Panc1 (cell line): ENCODE measurements at places on chromosomes 7 and 10. TPM values are rescaled to one million over a fixed set of nuclear protein-coding genes. Genes with fewer than 3 reads are reported as not detected.

DNA sequence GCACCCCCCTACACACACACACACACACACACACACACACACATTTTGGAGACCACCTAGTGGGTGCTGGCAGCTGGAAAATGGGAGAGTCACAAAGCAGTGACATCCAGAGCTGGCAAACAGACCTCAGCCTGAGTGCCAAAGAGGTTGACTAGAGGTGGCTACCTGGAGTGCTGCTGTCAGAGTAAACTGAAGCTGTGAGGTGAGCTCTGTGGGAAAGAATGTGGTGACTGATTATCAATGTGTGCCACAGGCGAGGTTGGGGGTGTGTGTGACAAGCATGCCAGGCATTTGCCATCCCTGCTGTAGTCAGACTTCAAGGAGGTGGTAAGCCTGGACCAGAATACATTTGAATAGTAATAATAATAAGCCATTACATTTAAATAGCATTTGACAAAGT, 120.6 kb downstream of the SLIT1 start:
- no peak for DNase-seq

The C10orf105 gene
- total RNA-seq: not detected

DNA sequence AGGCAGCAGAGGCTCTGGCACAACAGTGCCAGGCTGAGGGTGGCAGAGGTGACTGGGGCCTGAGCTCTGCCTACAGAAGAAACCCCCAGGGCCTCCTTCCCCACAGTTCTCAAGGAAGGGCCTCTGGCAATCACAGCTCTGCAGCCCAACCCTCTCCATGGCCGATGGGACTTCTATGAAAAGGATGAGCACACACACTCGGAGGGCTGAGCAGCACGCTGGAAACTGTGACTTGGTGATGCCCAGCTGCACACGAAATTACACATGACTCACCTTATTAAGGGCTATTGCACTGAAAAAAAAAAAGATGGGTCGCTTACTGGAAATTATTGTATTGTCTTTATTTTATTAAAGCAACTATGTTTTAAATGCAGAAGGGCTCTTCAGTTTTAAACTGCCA, 42.9 kb upstream of the LRRC18 start:
- DNase-seq: no peak

DNA sequence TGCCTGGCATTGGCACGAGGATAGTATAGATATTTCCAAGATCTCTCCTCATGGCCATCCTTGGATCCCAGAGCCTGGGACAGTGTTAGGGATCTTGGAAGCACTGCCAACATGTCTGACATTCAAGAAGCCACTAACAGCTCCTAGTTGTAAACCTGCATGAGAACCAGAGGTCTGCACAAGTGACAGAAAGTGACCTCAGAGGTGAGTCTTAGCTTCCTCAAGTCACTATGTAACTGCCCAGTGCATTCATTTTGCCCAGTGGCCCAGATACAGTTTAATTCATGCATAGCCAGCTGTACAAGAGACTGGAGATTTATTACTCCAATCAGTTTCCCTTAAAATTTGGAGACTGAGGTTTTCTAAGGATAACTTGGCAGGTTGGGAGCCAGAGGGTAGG, 16.7 kb downstream of the SUGCT start:
- DNase-seq: no peak

The TAS2R41 gene
- not detected for total RNA-seq

The NXPH1 gene
- total RNA-seq: not detected

The ADAM22 gene
- 4.2 TPM for total RNA-seq

GRCh38 chr10:77774940-77775391, 137.4 kb upstream of the KCNMA1 start:
- no peak for DNase-seq

DNA sequence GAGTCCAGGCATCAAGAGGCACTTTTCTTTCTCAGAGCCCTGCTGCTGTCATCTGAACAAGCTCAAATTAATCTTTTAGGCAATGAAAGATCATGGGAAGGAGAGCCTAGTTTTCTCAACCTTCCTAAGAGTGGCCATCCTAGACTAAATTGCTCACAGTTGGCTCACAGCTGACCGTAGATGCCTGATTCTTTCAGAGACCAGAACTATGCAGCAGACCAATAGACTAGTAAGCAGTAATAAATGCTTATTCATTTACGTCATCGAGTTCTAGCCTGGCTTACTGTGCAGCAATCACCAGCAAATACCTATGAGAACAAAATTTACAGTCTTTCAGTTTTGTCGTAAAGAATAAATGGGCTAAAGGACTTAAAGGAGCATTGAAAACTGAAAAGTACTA, 602.9 kb upstream of the GHITM start:
- no peak for DNase-seq

GRCh38 chr10:97629289-97629688, 4.0 kb downstream of the MORN4 start:
- DNase-seq: no peak

DNA sequence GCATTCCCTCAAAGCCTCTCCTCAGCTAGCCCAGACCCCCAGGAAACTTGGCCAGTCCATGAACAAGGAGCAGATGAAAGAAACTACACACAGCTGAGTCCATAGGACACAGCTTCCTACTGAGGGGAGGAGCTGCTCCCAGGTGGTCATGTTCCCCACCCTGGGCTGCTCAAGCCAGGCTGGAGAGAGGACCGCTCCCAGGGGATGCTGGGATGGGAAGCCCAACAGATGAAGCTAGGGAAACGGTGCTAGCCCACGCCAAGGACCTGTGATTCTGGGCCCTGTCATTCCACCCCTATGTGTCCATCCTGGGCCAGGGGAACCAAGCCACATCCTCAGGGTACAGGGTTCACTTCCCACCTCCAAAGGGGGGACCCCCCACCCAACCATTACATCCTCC, 19.0 kb downstream of the KCNH2 start:
- DNase-seq: no peak

- DNase-seq: no peak
These were observed 66.2 kb upstream of the ARID5B start for GRCh38 chr10:61835069-61835945.

The GRM3 gene
- not detected for total RNA-seq

The TFEC gene
- not detected for total RNA-seq

DNA sequence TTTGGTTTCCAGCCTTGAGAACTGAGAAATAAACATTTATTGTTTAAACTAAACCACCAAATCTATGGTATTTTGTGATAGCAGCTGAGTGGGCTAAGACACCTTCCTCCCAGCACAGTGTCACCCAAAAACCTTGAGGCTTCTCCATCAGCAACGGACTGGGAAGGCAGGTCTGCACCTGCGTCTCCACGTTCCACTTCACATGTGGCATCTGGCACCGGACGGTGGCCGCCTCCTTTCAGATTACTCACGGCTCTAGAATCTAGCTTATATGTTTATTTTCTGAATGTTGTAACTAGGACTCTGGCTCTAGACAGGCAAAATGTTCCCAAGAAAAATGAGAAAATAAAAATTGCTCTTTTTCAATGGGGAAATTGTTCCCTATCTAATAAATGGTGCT, 201.0 kb downstream of the ADARB2 start:
- no peak for DNase-seq

- no peak for DNase-seq
These were observed 98.8 kb upstream of the ZNF722 start for GRCh38 chr7:63899691-63900393.

The ACBD7 gene
- 1.8 TPM for total RNA-seq

- DNase-seq: no peak
These were observed 70.3 kb downstream of the NRCAM start for GRCh38 chr7:108385834-108386422.

DNA sequence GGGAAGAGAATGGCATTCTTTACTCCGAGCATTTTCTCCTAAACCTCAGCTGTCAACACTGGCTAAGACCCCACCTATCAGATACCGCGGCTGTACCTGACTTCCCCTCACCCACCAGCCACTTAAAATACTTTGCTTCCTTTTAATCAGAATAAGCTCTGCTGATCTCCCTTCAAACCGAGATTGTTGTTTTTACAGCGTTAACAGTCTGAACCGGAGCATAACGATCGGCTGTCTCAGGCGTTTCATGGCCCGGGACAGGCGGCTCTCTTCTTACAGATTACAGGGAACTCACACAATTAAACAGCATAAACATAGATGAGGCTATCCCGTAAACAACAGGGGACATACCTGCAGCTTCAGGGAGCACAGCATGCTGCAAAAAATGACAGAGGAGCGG, 174.3 kb upstream of the RNF32 start:
- DNase-seq: no peak

DNA sequence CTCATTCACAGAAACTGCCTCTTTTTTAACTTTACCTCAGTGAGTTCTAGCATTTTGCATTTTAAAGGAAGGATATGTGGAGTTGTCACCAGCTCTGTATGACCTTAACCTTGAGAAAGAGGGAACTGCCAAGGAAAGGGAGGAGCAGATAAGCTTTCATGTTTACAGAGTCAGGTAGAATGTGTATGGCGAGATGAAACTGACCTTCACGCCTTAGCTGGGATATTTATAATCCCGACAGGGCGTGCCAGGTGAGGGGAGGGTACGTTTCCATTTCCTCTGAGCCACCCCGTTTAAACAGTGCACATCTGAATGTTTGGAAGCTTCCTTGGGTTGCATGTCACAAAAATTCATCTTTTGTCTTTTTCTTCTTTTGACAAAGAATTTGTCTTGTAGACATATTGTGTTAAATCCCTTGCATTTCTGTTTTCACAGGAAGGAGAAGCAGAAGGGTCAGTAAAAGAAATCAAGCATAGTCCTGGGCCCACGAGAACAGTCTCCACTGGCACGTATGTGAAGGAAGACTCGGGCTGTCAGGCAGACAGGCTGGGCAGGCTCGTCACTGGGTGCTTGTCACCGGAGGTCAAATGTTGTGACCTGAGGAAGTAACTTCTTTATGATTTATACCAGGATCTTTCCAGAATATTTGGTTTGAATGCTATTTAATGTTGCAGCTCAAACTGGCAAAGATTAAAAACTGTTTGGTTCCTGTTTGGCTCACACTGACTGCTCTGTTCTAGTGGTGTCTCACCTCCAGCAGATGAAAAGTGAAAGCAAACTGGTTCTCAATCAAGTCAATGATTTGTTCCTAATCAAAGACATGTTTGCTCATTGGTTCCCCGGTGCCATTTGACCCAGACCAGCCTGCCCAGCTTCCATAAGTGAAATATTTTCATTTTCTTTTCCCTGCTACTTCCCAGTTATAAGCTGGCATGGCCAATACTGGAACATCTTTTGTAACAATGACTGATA, 16.2 kb downstream of the OPTN start:
- no peak for DNase-seq

DNA sequence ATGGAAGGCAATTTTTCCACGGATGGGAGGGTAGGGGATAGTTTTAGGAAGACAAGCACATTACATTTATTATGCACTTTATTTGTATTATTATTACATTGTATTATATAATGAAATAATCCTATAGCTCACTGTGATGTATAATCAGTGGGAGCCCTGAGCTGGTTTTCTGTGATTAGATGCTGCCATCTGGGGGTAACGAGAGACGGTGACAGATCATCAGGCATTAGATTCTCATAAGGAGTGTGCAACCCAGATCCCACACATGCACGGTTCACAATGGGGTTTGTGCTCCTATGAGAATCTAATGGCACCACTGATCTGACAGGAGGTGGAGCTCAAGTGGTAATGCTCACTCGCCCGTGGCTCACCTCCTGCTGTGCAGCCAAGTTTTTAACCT, 103.9 kb upstream of the STK17A start:
- no peak for DNase-seq

- DNase-seq: no peak
These were observed 44.2 kb downstream of the PCLO start for GRCh38 chr7:83118347-83119025.

The ITGB8 gene
- 4.9 TPM for total RNA-seq

DNA sequence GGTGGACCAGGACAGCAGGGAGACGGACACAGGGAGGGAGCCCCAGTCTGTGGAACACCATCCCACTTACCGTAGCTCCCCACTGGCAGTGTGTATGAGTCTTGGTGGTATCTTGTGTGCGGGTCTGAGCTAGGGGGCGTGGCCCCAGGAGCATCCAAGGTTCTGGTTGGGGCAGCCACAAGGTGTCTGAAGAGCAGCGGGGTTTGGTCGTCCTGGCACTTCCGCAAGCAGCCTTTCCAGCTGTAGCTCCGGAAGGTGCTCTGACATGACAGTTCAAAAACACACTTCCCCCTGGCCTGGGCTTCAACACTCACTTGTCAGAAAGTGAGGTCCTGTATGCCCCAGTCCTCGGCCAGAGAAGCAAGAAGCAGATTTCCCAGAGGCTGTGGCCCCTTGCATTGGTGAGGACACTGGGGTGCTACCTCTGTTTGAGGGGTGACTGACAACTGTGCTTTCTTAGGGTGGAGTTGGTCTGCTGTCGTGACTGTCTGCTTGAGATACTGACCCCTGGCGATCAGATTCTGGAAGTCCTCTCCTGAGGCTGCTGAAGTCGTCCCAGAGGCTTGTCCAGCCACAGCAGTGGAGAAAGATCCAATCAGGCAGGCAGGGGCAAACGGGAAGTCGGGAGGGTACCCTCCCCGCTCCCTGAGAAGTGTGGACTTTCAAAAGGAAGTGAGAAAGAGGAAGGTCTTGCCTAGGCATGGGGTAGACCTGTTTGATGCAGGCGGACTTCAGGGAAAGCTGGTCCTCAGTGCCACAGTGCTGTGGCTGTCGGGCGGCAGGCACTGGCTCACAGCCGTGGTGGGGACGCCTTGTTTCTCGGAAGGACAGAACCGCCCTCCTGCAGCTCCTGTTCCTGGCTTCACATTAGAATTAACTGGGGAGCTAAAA, 51.4 kb upstream of the PFKFB3 start:
- DNase-seq: no peak

DNA sequence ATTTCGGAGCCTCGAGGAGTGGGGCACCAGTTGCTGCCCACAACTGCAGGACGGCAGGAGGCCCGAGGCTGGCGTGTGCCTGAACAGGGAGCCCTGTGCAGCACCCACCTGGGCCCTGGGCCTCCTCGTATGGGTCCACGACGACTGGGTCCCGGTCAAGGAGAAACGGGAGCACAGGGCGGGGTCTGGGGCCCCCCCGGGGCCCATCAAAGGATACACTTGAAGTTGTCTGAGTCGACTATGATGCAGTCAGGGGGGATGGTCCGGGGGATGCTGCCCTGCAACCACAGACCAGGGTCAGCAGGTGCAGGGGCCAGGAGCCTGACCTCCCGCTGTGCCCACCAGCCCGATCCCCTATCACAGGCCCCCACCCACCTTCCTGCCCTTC, 28.5 kb upstream of the NKX6-2 start:
- DNase-seq: no peak

GRCh38 chr10:44280226-44281014, 104.5 kb downstream of the CXCL12 start:
- DNase-seq: no peak

DNA sequence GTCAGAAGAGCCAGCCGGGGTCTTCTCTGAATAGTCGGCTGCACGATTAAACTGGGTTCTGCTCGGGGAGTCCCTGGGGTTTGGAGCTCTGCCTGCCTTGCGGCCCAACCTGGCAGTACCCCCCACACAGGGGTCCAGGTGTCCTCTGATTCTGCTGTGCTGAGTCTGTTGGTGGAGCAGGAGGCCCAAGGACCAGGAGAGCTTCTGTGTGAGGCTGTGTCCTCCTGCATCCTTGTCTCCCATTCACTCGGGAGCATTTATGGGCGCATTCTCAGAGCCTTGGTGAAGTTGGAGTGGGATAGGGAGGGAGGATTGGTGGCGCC, 14.2 kb downstream of the INPP5A start:
- no peak for DNase-seq

DNA sequence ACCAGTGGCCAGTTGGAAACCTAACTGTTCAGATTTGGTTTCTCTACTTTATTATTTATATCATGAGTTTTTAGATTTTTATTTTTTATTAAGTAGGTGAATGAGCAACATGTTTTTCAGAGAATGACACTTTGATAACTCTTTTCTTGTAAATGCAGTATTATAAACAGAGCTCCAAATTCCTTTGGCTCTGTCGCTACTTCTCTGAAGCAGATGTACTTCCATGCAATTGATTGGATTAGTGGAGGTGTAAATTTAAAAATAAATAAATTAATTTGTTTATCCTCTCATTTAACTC, 34.3 kb upstream of the ICA1 start:
- no peak for DNase-seq
